ENCODE measurements at places on chromosomes 11 and 22. TPM values are rescaled to one million over a fixed set of nuclear protein-coding genes. Genes with fewer than 3 reads are reported as not detected.

The HBE1 gene
- not detected for total RNA-seq

The DDIAS gene
- 0.11 TPM for total RNA-seq

The POTEH gene
- total RNA-seq, result not detected

The C11orf87 gene
- not detected for total RNA-seq

The SCT gene
- total RNA-seq, result not detected

The SHANK3 gene
- total RNA-seq, result 128 TPM

The APOL4 gene
- total RNA-seq, result not detected

The CBLIF gene
- 2.6 TPM for total RNA-seq

DNA sequence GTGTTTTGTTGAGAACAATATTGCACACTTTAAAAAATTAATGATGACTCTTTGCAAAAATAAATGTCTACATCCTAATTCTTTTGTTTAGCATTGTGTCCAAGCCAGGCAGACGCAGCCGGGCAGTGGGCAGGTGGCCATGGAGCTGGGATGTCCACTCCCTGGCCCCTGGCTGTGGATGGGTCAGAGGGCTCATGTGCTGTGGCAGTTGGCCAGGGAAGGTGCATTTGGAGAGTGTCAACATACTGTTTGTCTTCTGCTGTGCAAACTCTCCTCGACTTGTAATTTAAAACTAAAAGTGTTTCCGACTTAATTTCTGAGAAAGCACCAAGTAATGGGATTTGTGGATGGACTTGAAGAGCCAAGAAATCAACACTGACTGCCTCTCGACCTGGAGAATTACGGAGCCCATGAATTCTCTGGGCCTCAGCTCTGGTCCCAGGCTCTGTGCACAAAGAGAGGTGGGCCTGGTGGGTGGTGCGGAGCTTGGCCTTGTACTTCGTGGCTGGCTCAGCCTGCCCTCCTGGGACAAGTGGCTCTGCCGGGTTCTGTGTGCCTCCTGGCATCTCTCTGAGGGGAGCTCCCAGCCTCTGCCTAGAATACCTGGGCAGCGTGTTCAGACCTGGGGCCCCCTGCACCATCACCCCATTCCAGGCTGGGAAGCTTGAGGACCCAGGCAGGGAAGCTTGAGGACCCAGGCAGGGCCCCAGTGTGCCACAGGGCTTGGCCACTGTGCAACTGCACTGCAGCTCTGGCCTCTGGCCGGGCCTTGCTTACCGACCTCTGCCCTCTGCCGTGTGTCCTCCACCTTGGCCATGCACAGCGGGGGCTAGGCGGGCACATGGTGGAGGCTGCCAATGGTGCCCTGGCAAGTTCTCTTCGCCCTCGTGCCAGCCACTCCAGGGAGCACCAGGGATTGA, 46.4 kb downstream of the RTN4R start:
- H3K4me3 ChIP-seq, result no peak overlapping the region
- H3K4me1 ChIP-seq, result peaks cover 8% of the 10 kb centered on the region
- peak overlapping the region; percentile 70 for H3K27ac ChIP-seq
- H3K27me3 ChIP-seq, result no peaks in the 10 kb centered on the region
- no peaks in the 10 kb centered on the region for H3K36me3 ChIP-seq

- no peak overlapping the region for H3K4me3 ChIP-seq
- no peaks in the 10 kb centered on the region for H3K36me3 ChIP-seq
- no peaks in the 10 kb centered on the region for H3K27me3 ChIP-seq
- DNase-seq, result no peak
Observed at GRCh38 chr11:335779-336658, 15.4 kb upstream of the IFITM3 start.

DNA sequence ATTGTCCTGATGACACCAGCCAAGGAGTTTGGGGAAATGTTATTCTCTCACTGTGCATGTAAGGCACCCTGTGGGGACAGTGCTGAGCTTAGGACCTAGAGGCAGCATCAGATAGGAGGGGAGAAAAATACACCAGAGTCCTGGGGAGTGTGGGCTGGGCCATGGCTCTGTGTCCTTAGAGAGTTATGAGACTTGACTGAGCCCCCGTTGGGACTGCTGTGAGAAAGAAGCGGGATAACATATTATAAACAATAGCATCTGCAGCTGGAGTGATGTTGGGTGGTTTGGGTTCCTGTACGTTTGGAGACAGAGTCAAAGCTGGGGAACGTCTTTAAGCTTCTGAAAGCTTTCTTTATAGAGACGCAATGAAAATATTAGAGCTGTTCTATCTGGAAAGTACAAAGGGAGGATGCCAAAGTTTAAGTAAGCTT, 90.9 kb upstream of the CRTAM start:
- no peaks in the 10 kb centered on the region for H3K4me1 ChIP-seq
- no peaks in the 10 kb centered on the region for H3K36me3 ChIP-seq
- no peak overlapping the region for H3K27ac ChIP-seq
- H3K4me3 ChIP-seq, result no peak overlapping the region
- H3K27me3 ChIP-seq, result no peaks in the 10 kb centered on the region

GRCh38 chr11:22677153-22677903, 10.9 kb downstream of the GAS2 start:
- no peaks in the 10 kb centered on the region for H3K4me1 ChIP-seq
- H3K36me3 ChIP-seq, result no peaks in the 10 kb centered on the region
- DNase-seq, result no peak
- no peak overlapping the region for H3K4me3 ChIP-seq
- no peak overlapping the region for H3K27ac ChIP-seq

DNA sequence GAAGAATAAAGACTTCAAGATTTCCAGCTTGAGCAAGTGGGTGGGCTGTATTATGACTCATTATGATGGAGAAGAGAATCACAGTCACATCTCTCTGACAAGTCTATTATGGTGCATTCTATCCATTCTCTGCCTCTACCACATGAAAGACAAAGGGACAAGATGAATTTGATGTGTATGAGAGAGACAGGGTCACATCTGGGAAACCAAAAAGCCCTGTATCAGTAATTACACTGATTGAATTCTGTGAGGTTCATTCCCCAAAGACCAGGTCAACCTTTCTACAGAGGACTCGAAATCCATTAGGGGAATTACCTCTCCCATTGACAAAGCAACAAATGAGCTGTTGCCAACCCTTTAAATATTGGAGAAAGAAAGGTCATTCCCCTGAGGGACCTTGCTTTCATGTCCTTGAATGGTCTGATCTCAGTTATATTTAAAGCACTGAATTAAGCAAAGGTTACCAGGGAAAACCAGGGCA, 109.6 kb downstream of the USP35 start:
- no peak overlapping the region for H3K4me3 ChIP-seq
- no peaks in the 10 kb centered on the region for H3K27me3 ChIP-seq
- DNase-seq, result no peak
- H3K36me3 ChIP-seq, result no peaks in the 10 kb centered on the region

DNA sequence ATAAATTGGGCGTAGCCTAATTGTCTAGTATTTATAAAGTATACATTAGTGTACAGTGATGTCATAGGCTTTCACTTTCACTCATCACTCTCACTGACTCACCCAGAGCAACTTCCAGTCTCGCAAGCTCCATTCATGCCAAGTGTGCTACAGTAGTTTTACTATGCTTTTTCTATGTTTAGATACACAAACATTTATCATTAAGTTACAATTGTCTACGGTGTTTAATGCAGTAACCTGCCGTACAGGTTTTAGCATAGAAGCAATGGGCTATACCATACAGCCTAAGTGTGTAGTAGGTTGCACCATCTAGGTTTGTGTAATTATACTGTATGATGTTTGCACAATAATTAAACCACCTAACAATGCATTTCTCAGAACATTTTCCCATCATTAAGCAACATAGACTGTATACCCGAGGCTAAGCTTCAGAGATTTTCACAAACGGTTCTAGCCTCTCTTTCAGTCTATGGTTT, 17.5 kb downstream of the OR9G1 start:
- no peak overlapping the region for H3K4me3 ChIP-seq
- H3K27me3 ChIP-seq, result no peaks in the 10 kb centered on the region
- no peaks in the 10 kb centered on the region for H3K36me3 ChIP-seq
- DNase-seq, result no peak
- H3K27ac ChIP-seq, result no peak overlapping the region

- H3K27ac ChIP-seq, result no peak overlapping the region
- no peaks in the 10 kb centered on the region for H3K27me3 ChIP-seq
- no peak for DNase-seq
- no peak overlapping the region for H3K4me3 ChIP-seq
- no peaks in the 10 kb centered on the region for H3K4me1 ChIP-seq
Observed at GRCh38 chr22:30457981-30458380, 13.8 kb downstream of the SEC14L3 start.

DNA sequence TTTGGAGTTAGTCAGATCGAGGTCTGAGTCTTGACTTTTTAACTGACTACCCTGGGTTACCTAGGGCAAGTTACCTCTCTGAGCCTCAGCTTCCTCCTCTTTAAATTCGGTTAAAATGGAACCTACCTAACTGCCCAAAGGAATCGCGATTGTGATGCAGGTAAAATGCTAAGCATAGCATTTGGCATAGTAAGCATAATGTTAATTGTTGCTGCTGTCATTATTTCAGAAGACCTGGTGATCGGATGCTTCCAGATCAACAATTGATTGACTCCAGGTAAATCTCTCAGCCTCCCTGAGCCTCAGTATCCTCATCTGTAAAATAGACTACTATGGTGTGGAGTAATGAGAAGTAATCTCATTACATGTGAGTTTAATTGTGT, 550 bp upstream of the SLC43A1 start:
- no peaks in the 10 kb centered on the region for H3K27me3 ChIP-seq
- no peak for DNase-seq
- H3K36me3 ChIP-seq, result no peaks in the 10 kb centered on the region
- no peak overlapping the region for H3K27ac ChIP-seq
- peak overlapping the region; percentile 72 for H3K4me3 ChIP-seq
- no peaks in the 10 kb centered on the region for H3K4me1 ChIP-seq

DNA sequence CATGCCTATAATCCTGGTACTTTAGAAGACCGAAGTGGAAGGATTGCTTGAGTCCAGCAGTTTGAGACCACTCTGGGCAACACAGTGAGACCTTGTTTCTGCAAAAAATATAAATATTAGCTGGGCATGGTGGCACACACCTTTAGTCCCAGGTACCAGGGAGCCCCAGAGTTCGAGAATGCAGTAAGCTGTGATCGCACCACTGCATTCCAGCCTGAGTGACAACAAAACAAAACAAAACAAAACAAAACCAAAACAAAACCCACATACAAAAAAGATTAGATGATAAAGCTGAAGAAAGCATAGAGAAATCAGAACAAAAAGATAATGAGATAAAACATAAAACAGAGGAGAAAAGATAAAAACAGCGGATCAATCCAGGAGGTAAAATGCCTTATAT, 62.1 kb downstream of the TCF20 start:
- H3K4me1 ChIP-seq, result peaks cover 4% of the 10 kb centered on the region
- H3K27me3 ChIP-seq, result no peaks in the 10 kb centered on the region
- peaks cover 11% of the 10 kb centered on the region for H3K36me3 ChIP-seq
- H3K4me3 ChIP-seq, result no peak overlapping the region
- no peak overlapping the region for H3K27ac ChIP-seq

DNA sequence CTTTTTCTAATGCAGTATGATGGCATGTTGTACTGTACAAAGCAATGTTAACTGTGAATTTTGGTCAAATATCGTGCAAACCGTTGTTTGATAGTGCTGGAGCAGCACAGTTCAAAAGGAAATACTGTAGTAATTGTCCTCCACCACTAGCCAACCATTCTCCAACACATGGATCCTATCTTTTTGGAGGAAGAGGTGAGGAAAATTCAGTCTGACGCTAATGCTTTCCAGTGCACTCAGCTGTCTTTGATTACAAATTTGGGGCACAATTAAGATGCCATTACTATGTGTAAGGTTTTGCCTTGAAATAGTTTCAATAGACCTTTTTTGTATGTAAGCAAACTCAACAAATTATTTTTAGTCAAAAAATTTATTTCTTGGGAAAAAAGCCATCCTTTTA, 240.5 kb upstream of the CCDC179 start:
- no peaks in the 10 kb centered on the region for H3K4me1 ChIP-seq
- H3K4me3 ChIP-seq, result no peak overlapping the region
- no peak overlapping the region for H3K27ac ChIP-seq
- H3K27me3 ChIP-seq, result no peaks in the 10 kb centered on the region
- H3K36me3 ChIP-seq, result no peaks in the 10 kb centered on the region
- DNase-seq, result no peak

- no peak overlapping the region for H3K27ac ChIP-seq
- no peak overlapping the region for H3K4me3 ChIP-seq
- H3K4me1 ChIP-seq, result no peaks in the 10 kb centered on the region
- no peaks in the 10 kb centered on the region for H3K36me3 ChIP-seq
Observed at GRCh38 chr11:2655834-2656622, 43.8 kb downstream of the KCNQ1OT1 start.

GRCh38 chr11:44177905-44178304, 82.4 kb downstream of the EXT2 start:
- no peak for DNase-seq
- no peaks in the 10 kb centered on the region for H3K36me3 ChIP-seq
- H3K27me3 ChIP-seq, result no peaks in the 10 kb centered on the region
- no peak overlapping the region for H3K27ac ChIP-seq
- H3K4me1 ChIP-seq, result no peaks in the 10 kb centered on the region

DNA sequence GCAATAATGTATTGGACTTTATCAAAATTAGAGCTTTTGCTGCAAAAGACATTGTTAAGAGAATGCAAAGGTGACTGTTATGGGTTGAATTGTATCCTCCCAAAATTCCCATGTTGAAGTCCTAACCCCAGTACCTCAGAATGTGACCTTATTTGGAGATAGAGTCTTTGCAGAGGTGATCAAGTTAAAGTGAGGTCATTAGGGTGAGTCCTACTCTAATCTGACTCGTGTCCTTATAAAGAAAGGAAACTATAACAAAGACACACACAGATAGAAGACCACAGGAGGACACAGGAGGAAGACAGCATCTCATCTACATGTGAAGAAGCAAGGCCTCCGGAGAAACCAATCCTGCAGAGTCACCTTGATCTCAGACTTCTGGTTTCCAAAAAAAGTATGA, 1011.2 kb downstream of the TBC1D22A start:
- DNase-seq, result no peak
- H3K4me1 ChIP-seq, result no peaks in the 10 kb centered on the region
- H3K36me3 ChIP-seq, result no peaks in the 10 kb centered on the region
- H3K27ac ChIP-seq, result no peak overlapping the region
- H3K4me3 ChIP-seq, result no peak overlapping the region

DNA sequence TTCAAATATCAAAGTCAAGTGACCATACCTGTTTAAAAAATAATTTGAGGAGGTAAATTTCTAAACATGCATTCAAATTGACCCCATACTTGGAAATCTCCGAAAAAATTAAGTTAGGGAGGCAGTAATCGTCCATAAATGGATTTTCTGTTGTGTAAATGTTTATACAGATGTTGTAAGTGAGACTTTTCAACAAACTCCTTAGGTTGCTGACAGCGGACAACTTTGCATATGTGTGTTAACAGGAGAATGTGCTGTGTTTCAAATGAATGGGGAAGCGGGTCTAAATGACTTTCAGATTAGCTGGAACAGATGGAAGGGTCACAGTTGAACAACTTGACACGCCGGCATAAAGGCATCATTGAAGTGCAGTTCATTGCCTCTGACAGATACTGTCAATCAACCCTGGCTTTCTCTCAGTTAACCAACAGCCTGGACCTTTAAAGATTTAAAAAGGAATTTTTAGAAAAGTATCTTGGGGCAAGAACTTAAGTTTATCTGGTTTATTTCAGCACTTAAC, 98.2 kb upstream of the DBX1 start:
- H3K27me3 ChIP-seq, result no peaks in the 10 kb centered on the region
- no peak for DNase-seq
- H3K36me3 ChIP-seq, result no peaks in the 10 kb centered on the region
- peaks cover 3% of the 10 kb centered on the region for H3K4me1 ChIP-seq
- H3K27ac ChIP-seq, result no peak overlapping the region
- H3K4me3 ChIP-seq, result no peak overlapping the region
